ENCODE measurements at places on chromosomes 6 and 20. TPM values are rescaled to one million over a fixed set of nuclear protein-coding genes. Genes with fewer than 3 reads are reported as not detected.

The PHACTR1 gene
- total RNA-seq = 1.6 TPM

The SSTR4 gene
- not detected for total RNA-seq

The ABHD16B gene
- total RNA-seq = not detected

The NT5E gene
- 0.62 TPM for total RNA-seq

The THBD gene
- total RNA-seq = not detected

The NR2E1 gene
- not detected for total RNA-seq

The SPATS1 gene
- not detected for total RNA-seq
